ENCODE measurements at places on chromosomes 4 and X.
A peak's percentile ranks its signal among the peaks of the same experiment; 100 is the strongest.

DNA sequence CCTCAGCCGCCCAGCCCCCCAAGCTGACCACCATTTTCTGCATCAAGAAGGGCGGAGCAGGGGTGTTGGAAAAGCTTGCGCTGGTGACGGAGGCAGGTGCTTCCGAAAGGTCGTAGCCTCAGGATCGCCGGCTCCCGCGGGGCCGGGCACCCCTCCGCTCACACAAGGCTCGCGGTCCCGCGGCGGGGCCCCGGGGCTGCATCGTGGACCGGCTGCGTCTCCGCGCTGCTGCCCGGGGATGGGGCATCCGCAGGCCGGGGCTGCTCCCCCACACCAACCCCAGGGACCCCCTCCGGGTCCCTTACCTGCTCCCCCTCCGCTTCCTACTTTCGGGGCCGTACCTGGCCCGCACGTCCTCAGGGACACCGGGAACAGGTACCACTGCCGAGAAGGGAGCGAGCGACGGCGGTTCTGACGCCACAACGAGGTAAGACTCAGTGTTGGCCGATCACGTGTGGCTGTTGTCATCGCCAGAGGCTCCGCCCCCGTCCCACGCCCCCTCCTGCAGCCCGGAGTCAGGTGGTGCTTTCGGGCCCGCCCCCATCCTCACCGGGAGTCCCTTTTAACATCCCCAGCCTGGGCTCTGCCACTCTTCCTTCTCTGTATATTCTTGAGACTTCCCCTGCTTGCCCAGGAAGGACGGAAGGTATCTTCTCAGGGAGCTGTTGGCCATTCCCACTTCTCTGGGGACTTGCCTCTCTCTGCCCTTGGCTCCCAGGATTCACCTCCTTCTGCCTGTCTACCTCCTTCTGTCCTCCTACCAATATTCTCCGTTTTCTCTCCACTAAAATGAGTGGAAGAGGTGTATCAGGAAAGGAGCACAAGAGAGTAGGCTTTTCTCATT, at the start of gene BEX2:
TSS of gene BEX2 (minus strand) at position 436 of the 844 bp plus-strand sequence. CDS start 1,014 bp downstream, outside the sequence.
- peak; percentile 68 for DNase-seq

- no peak for DNase-seq
These were observed 225.5 kb downstream of the PALLD start for GRCh38 chr4:168722391-168722790.

DNA sequence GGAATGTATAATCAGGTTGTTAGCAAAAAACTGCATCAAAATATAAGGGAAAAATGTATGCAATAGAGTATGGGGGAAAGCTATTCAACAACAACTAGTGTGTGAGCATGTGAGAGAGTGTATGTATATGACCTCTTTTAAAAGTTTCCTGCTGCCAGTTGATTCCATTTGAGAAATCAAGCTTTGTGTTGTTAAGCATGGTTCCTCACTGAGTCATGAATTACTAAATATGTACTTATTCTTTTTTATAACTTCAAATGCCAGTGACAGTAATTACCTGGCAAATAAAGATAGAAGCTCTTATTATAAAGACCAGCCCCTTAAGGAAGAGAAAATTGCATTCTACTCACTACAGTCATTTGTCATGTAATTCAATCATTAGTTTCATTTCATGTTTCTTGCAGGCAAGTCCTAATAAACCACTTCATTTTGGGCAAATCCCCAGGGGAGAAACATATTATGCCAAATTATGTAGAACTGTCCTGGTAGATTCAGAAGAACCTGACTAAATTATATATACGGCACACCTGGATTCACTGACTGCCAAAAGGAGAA, 19.2 kb downstream of the RASGEF1B start:
- no peak for DNase-seq

DNA sequence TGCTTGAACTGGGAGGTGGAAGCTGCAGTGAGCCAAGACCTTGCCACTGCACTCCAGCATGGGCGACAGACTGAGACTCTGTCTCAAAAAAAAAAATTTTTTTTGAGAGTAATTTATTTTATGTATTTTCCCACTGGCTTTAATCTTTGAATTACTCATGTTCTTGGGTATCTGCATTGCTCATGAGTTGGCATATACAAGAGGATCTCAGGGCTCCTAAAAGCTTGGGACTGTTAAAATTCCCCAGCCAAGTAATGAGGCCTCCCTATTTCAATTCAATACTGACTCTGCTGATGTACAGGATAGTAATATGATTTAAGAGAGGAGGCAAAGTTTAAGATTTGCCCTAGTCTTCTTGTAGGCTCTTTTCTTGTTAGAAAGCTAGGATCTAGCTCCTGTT, 6.2 kb downstream of the IL21 start:
- DNase-seq: no peak

DNA sequence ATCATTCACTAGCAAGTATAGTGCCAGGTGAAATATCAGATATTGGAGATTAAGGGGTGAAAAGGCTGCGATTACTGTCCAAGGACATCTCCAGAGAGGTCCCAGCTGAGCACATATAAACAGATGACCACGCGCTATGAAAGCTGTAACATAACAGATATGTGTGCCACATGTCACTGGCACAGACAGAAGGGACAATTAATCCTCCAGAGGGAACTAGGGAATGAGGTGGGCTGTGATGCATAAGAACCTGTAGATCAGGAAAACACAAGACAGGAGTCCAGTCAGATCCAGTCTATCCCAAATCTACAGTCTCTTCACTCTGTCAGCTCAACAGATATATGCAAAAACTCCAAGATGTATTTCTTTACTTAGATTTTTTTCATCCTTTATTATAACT, 157.2 kb downstream of the LDB2 start:
- DNase-seq: no peak

- DNase-seq: no peak
These were observed 472.4 kb downstream of the ZNF674 start for GRCh38 chrX:46072791-46073190.
